ENCODE measurements at places on chromosomes 4 and X.

DNA sequence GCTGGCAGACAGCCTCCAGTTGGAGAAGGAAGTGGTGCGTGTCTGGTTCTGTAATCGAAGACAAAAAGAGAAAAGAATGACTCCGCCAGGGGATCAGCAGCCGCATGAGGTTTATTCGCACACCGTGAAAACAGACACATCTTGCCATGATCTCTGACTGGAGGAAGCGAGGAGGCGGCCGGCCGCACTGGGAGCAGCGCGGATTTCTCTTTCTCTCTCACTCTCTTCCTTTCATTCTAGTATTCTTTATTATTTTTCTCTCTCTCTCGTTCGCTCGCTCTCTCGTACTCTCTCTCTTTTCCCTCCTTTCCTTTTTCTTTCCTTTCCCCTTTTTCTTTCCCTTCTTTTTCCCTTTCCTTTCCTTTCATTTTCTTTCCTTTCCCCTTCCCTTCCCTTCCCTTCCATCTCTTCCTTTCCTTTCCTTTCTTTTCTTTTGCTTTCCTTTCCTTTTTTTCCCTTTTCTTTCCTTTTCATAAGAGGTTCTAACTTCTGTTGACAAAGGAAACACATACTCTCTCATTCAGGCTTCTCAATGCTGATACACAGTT lies 1.2 kb downstream of the POU3F4 start:
- no peak for DNase-seq

DNA sequence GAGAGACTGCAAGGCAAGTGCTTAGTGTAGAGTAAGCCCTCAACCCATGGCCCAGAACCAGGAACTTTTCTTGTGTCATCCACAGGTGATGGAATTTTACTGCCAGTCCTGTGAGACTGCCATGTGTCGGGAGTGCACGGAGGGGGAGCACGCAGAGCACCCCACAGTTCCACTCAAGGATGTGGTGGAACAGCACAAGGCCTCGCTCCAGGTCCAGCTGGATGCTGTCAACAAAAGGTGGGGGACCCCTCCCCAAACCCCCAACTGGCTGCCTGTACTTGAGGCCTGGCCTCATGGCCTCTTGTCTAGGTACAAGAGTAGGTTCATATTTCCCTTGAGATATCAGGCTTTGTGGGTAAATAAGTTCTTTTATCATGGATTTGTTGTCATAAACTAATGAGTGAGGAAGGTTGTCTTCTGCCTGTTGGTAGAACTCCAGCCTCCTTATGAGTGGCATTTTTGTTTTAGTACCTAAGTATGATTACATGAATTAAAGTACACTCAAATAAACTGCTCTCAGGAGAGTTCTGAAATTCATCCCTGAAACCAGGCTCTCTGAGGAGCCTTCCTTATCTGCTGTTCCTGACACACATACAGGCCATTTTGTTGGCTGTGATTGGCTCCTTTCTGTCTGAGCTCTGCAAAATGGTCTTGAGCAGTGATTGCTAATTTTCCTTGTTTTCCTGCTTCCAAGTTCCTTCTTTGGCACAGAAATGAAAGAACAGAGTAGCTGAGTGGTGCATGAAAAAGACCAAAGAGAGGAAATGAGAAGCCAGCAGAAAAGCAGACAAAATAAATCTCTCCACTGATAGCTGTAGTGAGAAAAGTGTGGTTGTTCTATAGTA lies 51.4 kb upstream of the MND1 start:
- no peak for DNase-seq

- DNase-seq = peak; percentile 15
Observed at GRCh38 chrX:112147206-112147605, 64.6 kb upstream of the TRPC5 start.

GRCh38 chrX:74061879-74062278 lies 242.1 kb upstream of the ZCCHC13 start:
- DNase-seq = no peak
